ENCODE measurements at places on chromosomes 4 and X.

DNA sequence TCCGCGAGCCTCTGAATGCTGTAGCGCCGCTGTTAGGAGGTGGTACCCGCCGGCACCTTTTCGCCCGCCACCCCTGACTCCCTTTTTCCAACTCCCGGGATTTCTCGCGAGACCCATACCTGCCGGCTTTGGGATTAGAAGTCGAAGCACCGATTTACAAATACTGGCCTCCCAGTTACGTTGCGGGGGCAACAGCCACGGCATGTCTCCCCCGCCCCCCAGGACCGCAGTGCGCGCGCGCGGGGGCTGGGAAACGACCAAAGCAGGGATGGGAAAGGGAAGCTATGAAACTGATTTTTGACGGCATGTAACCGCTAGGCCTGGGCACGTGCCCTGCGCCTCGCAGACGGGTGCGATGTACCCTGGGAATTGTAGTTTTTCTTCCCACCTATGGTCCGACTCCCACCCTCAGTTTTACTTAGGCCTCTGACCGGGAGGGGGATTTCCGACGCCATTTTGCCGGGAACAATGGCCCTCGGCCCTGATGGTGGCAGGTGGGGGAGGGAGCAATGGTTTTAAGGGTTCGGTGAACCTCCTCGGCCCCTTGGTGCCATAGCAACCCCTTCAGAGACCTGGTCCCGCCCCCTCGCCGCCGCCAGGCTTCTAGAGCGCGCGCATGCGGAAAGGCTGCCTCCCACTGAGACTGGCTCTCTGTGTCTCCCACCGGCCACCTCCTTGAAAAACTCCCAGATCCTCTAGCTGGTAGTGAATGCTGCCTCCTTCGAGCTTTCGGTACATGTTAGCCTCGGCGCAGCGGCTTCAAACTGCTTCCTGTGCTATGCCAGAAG is 772 bp upstream of the WNK3 start:
- peak; percentile 47 for DNase-seq

DNA sequence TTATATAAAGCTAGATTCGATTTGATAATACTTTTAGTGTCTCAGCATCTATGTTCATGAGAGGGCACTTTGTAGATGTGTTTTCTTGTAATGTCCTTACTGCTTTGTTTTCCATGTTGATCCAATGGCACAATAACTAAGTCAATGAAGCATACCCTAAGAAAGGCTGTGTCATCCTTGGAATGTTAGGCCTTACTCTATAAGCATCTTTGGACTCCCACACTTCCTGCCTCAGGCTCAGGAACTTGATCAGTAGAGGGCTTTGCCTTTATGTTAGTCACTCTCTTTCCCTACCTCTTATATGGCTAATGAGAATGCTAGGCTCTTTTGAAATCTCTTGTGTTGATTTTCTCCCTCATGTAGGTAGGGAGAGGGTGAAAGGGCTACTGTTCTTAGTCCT is 33.2 kb upstream of the EDA2R start:
- DNase-seq: no peak

DNA sequence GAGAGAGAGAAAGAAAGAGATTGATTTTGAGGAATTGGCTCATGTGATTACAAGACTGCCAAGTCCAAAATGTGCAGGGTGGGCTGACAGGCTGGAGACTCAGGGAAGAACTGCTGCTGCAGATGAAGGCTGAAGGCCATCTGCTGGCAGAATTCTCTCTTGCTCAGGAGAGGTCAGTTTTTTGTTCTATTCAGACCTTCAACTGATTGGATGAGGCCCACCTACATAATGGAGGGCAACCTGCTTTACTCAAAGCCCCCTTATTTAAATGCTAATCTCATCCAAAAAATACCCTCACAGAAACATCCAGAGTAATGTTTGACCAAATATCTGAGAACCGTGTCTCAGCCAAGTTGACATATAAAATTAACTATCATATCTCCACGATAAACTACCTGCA is 38.2 kb upstream of the MAMLD1 start:
- DNase-seq: no peak

GRCh38 chr4:144565527-144566195 is 80.3 kb upstream of the HHIP start:
- no peak for DNase-seq

DNA sequence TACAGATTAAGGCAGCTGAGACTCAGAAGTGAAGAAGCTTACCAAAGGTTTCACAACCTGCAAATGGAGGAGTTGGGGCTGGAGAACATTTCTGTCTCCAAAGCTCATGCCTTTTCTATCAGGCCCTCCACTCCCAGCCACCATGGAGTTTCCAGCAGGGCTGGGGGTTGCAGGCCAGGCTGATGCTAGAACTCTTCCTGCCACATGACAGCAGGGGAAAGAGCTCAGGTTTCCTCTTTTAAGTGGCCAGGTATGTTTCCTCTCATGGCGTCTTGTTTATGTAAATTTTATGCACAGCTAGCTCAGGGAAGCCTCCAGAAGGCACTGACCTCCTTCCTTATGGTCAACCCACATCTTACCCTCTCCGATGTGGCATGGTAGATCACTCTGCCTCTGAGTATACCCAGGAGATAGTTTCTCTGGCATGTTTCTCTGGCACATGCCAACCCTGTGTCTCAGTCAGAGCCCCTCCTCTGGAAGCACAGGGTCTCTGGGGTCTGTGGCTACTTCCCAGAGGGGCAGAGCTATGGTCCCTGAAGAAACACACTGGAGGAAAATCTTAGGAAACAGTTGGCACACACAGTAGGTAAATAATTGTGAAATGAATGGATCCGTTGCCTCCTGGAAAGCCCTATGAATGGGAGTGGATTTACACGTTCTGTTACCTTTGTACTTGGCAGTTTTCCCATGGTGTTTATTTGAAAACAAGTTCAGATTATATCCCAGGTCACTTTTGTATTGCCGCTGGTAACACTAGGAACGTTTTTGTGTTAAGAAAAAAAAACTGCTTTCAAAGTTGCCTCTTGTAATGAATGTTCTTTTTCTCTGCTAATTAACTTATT is 28.9 kb downstream of the PDK3 start:
- DNase-seq: no peak

DNA sequence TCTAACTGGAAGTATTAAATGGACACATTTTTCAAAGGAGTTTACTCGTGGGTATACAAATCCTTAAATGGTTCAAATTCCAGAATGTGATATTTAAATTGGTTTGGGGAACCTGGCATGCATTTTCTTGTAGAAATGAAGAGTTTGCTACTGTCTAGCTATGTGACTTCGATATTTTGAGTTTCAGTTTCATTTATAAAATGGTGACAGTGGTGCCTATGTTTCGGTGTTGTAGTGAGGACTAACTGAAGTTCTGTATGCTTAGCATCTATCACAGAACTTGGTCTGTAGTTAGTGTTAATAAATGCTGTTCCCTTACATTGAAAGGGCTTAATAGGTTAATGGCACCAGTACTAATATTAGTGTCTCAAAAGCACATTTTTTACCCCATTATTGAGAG is 29.4 kb downstream of the TRPC5 start:
- DNase-seq: no peak

DNA sequence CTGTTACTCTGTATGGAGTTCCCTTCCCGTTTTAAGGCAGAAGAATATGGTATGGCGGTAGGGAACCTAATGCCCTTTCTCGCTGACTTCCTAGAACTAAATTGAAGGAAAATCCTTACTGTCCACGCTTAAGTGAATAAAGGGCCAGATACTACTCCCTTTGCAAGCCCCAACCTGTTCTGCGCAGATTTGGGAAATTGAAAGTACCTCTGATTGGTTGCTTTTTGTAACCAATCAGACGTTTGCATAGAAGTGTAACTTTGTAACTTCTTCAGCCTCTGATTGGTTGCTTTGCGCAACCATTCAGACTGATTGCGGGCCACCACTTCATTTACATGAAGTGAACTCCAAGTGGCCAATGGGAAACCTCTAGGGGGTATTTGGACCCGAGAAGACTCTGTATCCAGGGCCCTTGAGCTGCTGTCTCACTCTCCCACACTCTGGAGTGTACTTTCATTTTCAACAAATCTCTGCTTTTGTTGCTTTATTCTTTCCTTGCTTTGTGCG is 1.2 kb upstream of the TMEM33 start:
- DNase-seq: no peak

GRCh38 chrX:115946059-115946458 is 224.5 kb upstream of the AGTR2 start:
- no peak for DNase-seq

GRCh38 chr4:6258741-6259140 is 10.9 kb upstream of the WFS1 start:
- DNase-seq: no peak

- DNase-seq: peak; percentile 57
Observed at GRCh38 chr4:1081689-1082040, 31.7 kb downstream of the RNF212 start.

- no peak for DNase-seq
Observed at GRCh38 chr4:3680656-3681055, 85.5 kb upstream of the ADRA2C start.

DNA sequence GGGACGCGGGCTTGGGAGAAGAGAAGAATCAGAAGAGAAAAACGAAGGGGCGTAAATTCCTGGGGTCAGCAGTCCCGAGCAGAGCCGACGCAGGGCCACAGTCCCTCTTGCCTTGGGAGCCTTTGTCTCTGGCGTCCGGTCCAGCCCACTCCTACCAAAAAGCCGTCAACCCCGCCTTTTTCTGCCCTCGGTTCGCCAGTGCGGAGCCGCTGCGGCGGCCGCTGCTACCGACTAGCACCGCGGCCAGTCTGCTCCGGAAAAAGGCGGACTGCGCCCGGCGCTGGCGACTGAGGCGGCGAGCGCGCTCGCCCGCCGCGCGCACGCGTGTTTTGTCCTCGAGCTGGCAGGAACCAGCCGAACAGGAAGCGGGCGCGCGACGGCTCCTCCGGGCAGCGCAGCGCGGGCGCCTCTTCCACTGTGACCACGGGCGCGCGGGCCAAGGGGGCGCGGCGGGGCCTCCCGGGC is 502 bp downstream of the HNRNPDL start:
- no peak for DNase-seq

GRCh38 chr4:22635692-22636091 is 57.0 kb upstream of the GBA3 start:
- DNase-seq: no peak

DNA sequence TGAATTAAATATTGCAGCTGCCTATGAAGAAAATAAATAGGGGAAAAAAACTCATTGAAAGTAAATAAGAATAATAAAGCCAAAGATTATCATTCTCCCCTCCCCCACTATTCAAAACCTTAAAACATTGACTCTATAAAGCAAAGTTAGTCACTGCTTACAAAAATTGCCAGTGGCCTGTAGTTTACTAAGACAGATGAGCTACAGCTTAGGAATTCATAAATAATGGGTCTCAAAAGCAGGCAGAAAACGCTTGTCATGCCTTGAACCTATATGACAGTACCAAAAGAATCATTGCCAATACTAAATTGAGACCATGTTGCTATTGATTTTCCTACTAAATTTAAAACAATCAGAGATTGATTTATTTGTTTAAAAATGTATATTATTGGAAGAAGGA is 78.9 kb downstream of the SLC10A7 start:
- DNase-seq: no peak

GRCh38 chr4:55635282-55635681 is 816 bp downstream of the NMU start:
- DNase-seq: no peak

Measured in stimulated activated CD4-positive, alpha-beta T cell treated with anti-CD3 and anti-CD28 coated beads, Interleukin-1b, Interleukin-23, amount 100 ng/mL, for 48 hours (primary cell).